Stimulated activated CD8-positive, alpha-beta memory T cell treated with anti-CD3 and anti-CD28 coated beads, Interleukin-4, amount 100 ng/mL, for 24 hours (primary cell): ENCODE measurements at places on chromosomes 16 and 17.

- no peak for DNase-seq
These were observed 1.2 kb downstream of the EPX start for GRCh38 chr17:58193641-58194255.

DNA sequence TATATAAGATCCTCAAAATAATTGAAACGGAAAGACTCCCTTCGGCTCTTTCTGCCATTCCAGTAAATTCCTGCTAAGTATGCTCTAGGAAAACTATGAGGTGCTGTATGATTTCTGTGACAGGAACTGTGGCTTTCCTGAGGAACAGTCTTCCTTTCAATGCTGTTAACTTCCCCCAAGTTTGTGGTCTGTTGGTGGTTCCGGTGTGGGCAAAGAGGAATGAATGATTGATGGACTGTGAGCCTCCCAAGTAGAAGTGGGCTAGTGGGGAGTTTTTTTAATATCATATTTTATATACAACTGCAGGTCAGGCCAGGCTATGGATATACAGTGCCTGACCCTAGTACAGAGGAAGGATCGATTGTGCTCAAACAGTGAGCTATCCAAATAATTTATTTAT is 560.7 kb upstream of the RBFOX1 start:
- no peak for DNase-seq

DNA sequence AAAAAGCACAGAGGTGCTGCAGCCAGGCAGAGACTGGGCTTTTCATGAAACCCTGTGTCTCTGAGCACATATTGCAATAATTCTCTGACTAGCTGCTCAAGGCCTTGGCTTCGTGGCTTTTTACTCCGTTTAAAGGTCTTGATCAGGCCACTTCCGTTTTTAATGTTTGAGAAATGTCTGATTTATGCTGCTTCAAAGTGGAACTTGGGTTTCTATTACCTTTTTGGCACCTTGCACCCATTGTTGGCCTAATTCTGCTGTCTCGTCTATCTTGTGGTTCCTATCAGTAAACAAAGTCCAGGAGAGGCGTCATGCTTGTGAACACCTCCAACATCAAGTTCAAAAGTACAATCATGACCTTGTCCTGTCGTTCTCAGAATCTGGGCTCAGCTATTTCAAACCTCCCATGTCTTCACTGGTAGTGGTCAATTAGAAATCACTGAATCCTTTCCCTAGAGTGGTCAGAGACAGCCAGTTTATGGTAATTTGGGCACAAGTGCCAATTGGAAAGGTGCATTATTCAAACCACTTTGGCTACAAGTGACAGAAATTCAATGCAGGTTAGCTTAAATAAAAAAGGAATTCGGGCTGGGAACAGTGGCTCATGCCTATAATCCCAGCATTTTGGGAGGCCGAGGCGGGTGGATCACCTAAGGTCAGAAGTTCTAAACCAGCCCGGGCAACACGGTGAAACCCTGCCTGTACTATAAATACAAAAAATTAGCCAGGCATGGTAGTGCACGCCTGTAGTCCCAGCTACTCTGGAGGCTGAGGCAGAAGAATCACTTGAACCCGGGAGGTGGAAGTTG is 33.3 kb upstream of the METTL9 start:
- no peak for DNase-seq

DNA sequence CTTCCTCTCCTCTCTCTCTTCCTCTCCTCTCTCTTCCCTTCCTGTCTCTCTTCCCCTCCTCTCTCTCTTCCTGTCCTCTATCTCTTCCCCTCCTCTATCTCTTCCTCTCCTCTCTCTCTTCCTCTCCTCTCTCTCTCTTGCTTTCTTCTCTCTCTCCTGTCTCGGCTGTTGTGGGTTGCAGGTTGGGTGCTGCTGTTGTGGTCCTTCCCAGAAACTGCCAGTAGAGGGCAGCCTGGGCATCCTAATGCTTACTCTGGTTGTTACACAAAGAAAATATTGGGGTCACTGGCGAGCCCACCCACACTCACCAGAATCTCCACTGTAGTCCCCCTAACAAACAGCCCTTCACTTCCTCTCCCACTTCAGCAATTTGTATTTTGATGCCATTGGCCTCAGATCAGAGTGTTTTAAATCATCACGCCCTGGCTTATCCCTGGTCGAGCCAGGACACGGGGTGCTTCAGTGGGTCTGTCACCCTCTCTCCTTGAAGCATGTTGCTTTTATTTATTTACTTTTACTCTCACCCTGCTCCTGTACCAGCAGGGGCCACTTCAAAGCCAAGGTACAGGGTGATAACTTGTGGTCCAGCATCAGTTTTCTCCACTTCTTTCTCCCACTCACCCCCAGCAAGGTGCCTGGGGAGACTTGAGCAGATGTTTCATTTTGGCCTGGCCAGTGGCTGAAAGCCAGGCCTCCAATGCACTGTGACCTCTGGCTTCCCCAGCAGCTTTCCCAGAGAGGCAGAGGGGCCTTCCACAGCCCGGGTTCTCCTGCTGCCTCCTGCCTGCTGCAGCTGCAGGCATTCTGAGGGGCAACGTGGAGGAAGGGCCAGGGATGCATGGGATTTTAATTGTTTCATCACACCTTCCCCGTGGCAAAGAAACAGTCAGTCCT is 4.7 kb upstream of the MMP15 start:
- DNase-seq, result no peak

- DNase-seq, result peak; percentile 12
These were observed 832 bp downstream of the ETV4 start for GRCh38 chr17:43545383-43545632.

DNA sequence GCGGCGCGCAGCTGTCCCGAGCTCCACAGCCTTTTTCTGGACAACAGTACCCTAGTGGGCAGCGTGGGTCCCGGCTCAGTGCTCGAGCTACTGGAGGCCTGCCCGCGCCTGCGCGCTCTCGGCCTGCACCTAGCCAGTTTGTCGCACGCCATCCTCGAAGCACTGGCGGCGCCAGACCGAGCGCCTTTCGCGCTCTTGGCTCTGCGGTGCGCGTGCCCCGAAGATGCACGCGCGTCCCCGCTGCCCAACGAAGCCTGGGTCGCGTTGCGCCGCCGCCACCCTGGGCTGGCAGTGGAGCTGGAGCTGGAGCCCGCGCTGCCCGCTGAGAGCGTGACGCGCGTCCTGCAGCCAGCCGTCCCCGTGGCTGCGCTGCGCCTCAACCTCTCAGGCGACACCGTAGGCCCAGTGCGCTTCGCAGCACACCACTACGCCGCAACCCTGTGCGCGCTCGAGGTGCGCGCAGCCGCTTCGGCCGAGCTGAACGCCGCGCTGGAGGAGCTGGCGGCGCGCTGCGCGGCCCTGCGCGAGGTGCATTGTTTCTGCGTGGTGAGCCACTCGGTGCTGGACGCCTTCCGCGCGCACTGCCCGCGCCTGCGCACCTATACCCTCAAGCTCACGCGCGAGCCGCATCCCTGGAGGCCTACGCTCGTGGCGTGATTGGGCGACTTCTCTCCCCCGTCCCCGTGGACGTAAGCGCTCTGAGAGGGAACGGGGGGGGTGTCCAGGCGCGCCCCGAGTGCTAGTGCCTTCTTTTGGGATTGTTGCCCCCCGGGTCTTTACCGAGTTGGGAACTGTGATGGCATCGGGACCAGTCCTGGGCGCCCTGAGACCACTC is 1.2 kb upstream of the HSF4 start:
- DNase-seq, result no peak

- no peak for DNase-seq
These were observed 30.8 kb downstream of the GPR139 start for GRCh38 chr16:20042848-20043247.

DNA sequence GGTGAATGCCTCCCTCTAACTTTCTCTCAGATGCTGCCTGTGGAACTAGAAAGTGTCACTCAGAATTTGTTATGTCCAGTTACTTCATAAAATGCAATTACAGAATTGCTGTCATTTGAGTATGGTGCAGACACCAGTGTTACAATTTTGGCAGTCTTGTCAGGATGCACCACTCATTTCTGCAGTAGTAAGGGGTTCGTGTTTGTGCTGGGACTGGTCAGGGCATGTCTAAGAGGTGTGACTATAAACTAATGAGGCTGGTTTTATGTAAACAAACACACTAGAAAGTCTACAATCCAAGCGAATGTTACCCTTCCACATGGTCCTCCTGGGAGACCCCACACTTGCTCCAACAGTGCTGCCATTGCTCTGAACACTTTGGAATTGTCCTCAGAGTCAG is 206.2 kb downstream of the ANKFN1 start:
- no peak for DNase-seq

DNA sequence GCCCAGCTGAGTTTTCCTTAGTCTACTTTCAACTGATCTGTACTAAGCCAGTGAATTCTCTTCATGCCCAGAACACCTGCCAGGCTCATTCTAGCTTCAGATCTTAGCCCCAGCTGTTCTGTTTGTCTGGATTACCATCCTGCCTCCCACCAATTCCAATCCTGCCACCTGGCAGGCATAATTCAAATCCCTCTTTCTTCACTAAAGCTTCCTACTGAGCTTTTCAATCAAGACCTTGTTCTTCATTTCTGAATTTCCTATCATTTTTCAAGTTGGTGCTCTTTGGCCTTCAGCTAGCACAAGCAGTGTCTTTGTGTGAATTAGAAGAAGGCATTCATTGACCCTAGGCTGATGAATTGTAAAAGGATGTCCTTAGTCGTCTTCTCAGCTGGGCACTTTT is 357.6 kb downstream of the UTP18 start:
- no peak for DNase-seq

GRCh38 chr16:18948372-18949020 is 22.3 kb upstream of the SMG1 start:
- DNase-seq, result no peak

DNA sequence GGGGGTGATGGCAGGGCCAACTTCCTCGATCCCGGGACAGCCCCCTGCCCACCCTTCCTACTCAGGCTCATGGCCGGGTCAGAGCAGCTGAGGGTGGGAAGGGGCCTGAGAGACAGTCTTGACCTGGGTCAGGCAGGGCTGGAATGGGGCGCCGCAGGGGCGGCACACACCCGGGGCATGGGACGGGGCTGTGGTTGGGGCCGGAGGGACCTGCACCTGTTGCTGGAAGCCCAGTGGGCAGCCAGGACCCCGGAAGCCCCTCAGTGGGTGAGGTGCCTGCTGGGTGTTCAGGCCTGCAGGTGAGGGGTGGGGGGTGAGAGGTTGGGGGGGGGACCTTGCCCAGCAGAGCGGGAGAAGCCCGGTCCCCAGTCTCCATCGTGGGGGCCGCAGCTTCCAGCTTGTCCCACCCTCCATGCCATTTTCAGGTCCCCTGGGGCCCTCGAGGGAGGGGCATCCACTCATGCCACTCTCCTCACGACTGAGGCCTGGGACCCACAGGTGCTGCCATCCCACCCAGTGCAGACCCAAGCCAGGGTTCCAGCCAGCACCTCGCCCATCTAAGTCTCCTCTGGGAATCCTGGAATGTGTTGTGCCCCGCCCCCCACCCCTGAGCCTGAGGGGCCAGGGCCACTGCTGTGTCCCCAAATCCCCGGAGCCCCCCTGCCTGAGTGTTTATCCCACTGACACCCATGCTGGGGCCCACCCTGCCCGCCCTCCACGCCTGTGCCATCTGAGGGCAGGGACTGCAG is 43.4 kb upstream of the ACSF3 start:
- DNase-seq, result no peak

GRCh38 chr16:77759821-77760220 is 28.5 kb upstream of the VAT1L start:
- no peak for DNase-seq

DNA sequence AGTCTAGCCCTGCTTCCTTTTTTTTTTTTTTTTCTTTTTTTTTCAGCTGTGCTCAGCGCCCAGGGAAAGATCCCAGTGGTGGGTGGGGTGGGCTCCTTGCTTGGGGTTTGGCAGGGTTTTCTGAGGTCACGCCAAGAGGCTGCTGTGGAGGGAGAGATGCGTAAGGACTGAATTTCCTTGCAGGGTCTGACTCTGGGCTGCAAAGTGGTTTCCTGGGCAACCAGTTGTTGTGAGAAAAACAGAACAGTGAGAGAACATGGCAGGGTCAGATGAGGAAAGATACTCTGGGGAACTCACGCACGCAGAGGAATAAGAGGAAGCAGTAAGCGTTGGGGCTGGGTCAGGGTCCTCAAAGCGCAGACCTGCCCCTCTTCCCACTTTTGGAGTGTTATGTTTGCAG is 119.5 kb downstream of the IRF8 start:
- no peak for DNase-seq

GRCh38 chr16:23496821-23497542 is 13.3 kb downstream of the GGA2 start:
- DNase-seq, result no peak

DNA sequence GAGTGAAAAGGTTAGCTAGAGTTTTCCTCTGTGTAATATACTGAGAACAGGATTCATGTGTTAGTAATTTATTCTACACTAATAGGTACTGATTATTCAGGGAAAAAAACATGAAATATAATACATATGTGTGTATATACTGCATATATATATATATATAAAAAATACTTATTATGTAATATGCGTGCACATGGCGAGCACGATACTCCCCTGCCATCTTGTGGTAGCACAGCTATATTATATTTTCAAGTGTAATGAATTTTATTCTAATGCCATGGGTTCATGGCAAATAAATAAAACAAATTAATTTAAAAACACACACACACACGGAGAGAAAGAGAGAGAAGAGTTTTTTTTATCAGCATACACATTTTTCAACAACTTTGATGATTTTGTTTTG is 460.6 kb downstream of the KCNJ2 start:
- DNase-seq, result no peak

- DNase-seq, result no peak
These were observed 28.7 kb upstream of the RSL1D1 start for GRCh38 chr16:11880007-11880406.

GRCh38 chr16:75565640-75566039 is 539 bp upstream of the GABARAPL2 start:
- no peak for DNase-seq

DNA sequence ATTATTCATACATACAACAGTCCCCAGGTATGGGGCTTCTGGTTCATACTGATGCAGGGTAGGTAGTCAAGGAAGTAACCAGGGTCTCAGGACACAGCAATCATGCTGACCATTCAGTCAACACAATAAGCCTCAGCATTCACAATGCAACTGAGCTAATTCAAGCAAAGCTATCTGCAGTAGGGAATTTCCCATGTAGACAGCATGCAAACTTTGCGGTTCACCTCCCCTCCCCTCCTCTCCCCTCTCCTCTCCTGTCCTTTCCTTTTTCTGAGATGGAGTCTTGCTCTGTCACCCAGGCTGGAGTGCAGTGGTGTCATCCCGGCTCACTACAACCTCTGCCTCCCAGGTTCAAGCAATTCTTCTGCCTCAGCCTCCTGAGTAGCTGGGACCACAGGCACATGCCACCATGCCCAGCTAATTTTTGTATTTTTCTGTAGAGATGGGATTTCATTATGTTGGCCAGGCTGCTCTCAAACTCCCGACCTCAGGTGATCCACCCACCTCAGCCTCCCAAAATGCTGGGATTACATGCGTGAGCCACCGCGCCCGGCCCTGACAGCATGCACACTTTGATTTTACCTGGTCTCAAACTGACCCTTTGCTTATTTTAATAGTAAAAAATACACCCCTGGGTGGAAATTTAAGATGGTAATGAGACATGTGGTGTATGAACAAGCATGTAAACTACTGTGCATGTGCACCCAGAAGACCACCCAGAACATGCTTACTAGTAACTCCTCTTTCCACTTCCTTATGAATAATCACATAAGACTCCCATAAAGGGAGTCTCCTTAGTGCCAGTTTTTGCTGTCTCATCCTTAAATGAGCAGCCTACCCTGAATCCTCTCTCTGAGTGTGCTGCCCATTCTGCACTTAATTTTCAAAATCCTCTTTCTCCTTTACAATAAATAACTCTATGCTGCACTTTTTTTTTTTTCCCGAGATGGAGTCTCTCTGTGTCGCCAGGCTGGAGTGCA is 9.3 kb upstream of the RNF135 start:
- DNase-seq, result no peak
